Osteocyte (in vitro differentiated cells): ENCODE measurements at places on chromosomes 13 and 19.

DNA sequence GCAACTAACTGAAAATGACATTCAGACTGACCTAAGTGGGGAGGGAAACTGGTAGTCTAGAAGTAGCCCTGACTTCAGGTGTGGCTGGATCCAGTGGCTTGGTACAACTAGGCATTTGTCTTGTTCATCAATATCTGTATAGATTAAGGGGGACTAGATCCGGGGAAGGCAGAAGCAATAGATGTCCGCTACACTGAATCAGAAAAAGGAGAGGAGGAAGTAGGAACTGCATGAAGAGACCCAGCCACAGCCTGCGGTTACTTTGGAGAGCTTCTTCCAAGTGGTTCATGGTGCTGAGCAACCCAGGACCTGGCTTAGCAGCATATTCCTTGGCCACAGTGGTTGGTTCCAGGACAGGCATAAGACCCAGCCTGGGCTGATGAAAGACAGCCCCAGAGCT, 9.9 kb upstream of the PRODH2 start:
- no peak for DNase-seq

- DNase-seq: no peak
Measured at GRCh38 chr19:16370641-16371391, 46.2 kb downstream of the KLF2 start.

GRCh38 chr13:98111168-98112098, 31.5 kb upstream of the FARP1 start:
- no peak for DNase-seq

- no peak for DNase-seq
Measured at GRCh38 chr19:38304866-38305429, 897 bp downstream of the C19orf33 start.

GRCh38 chr19:2726160-2726855, 5.1 kb upstream of the DIRAS1 start:
- DNase-seq: no peak

DNA sequence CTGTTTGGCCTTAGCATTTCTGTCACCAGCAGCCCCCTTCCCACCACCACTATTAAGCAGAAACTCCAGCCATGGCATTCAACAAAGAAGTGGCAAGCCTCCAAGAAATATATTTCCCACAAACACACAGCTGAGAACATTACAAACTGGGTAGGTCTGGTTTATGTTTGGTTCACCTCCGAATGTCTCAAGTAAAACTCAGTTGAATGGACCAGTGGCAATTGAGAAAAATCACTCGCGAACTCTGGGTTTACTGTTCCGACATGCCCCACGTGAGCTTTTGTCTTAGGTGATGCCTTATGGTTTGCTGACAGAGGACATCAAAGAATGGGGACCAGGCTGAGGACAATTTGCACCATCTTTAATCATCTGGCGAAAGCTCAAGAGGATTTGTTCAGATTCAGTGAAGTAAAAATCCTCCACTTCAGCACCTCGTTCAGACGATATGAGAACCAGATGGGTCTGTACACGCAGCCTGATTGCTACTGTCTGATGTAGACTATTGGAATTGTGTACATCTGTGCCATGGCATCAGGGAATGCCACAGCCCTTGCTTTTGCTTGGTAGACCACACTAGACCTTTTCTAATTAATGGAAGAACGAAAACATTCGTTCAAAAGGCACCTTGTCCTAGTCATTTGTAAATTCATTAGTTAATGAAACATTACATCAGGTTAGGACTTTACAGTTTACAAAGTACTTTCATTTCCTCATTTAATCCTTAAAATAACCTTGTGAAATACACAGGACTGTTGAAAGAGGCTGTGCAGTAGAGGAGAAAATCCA, 59.4 kb downstream of the SLC10A2 start:
- DNase-seq: no peak

GRCh38 chr13:44406617-44407016, 33.0 kb downstream of the SERP2 start:
- no peak for DNase-seq

GRCh38 chr13:55577082-55577846, 1563.5 kb upstream of the PRR20A start:
- DNase-seq: no peak

DNA sequence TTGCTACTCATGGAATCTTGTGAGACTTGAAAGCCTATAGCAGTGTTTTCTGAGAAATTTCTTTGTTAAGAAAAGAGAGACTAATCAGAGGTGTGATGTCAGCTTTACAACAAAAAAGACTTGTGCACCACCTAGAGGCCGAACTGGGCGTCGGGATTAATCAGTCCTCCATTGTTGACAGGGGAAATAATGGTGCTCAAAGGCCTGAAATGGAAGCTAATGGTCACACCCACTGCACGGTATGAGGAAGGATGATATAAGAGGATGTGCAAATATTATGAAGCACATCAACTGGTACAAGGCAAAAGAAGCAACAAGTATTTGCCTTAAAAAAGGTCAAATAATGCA, 480.2 kb upstream of the MIR17HG start:
- DNase-seq: no peak

- DNase-seq: no peak
Measured at GRCh38 chr19:38323291-38323690, 3.6 kb downstream of the KCNK6 start.

DNA sequence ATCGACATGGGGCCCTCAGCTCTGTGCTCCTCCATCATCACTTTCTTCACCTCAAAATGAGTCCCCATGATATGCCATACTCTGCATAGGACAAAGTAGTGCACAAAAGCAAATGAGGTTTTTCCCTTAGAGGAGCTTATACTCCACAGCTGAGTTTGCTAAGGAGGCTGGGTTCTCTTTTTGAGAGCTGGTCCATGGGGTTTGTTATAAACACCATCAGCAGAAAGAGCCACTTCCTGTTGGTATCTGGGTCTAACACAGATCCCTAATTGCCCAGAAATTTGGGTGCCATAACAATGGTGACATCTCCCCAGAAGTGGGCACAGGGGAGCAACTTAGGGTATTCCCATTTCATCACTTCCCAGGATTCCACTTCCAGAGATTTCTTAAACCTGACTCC, 395.7 kb downstream of the FOXO1 start:
- DNase-seq: no peak

GRCh38 chr13:99956473-99957349, 14.9 kb downstream of the ZIC5 start:
- no peak for DNase-seq

- DNase-seq: no peak
Measured at GRCh38 chr13:97858161-97858560, 95.3 kb upstream of the IPO5 start.

- peak; percentile 92 for DNase-seq
Measured at GRCh38 chr19:2575734-2576481, 100.0 kb downstream of the GADD45B start.

DNA sequence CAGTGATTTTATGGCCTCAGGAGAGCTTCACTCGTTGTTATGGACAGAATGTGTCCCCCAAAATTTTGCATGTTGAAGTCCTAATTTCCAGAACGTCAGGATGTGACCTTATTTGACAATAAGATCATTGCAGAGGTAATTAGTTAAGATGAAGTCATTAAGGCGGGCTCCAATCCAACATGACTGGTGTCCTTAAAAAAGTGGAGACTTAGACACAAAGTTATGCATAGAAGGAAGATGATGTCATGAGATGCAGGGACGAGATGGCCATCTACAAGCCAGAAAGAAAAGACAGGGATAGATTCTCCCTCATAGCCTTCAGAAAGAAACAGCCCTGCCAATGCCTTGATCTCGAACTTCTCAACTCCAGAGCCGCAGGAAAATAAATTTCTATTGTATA, 25.8 kb upstream of the SPATA13 start:
- no peak for DNase-seq

GRCh38 chr13:34034411-34034810, 216.5 kb downstream of the RFC3 start:
- DNase-seq: no peak

DNA sequence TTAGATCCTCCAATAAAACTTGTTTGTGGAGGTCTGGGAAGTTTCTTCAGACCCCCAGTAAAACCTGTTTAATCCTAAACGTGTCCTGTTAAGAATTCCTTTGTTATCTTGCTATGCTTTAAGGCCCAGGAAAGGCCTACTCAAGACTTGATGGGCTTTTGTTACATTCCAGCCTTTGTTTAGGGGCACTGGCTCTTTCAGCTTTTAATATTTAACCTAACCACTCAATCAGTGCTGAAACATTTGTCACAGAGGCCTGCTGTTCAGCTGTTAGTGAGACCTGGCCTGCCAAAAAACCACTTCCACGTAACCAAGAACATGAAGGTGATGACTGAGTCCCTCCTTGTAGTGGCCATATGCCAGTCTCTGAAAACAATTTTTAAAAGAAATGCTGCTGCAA, 41.7 kb downstream of the PCDH17 start:
- DNase-seq: no peak

DNA sequence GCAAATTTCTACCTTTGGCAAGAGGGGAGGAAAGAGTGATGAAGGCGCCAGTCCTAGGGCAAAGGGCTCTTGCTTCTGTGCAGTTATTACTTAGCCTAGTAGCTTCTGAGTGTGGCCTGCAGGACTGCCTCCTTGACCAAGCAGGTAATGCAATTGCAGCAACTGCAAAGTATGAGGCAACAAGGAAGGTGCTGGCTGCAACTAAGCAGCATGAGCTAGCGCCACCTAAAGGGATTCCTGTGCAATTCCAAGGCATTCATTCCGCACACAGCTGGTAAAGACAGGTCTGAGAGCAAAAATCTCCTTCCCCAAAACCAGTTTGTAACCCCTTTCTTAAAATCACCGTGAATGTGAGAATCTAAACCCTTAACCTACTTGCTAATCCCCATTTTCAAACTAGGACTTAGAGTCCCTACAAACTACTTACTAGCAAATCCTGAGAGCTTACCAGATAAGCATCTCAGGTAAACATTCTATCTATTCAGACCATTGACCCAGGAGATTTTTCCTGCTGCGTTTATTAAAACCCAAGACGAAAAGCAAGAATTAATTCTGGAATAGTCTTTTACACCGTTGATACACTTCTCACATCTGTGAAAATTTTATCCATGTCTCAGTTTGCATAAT, 62.9 kb downstream of the DCT start:
- DNase-seq: no peak

DNA sequence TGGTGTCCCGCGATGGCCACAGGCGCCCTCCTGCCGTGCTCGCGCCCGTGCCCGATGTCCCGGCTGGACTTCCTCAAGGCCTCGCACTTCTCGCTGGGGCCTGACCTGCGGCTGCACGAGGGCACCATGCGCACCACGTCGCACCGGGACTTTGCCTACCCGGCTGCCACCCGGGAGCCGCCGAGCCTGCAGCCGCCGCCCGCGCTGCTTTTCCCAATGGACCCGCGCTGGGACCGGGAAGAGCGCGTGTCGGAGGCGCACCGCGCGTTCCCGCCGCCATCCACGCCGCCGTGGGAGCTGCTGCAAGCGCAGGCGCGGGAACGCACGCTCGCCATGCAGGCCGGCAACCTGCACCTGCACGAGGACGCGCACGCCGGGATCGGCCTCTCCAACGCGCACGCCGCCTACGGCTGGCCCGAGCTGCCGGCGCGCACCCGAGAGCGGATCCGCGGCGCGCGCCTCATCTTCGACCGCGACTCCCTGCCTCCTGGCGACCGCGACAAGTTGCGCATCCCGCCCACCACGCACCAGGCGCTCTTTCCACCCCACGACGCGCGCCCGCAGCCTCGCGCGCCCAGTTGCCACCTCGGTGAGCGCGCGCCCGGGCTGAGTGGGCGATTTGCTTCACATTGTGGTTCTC, 12.1 kb upstream of the PEX11G start:
- no peak for DNase-seq

- DNase-seq: no peak
Measured at GRCh38 chr19:23409392-23410048, 14.2 kb upstream of the ZNF91 start.

- DNase-seq: no peak
Measured at GRCh38 chr19:52492994-52493470, 34.4 kb upstream of the ZNF808 start.

DNA sequence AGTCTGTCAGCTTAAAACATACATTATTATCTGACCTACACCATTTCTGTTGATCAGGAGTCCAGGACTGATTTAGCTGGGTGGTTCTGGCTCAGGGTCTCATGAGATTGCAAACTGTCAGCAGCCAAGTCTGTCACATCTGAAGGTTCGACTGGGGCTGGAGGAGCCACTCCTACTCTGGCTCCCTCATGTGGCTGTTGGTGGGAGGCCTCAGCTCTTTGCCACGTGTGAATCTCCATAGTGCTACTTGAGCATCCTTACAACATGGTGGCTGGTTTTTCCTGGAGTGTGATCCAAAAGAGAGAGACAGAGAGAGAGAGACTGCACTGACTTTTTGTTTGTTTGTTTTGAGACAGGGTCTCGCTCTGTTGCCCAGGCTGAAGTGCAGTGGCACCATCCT, 63.6 kb upstream of the NFIC start:
- DNase-seq: no peak

- no peak for DNase-seq
Measured at GRCh38 chr19:20351244-20351643, 184.2 kb downstream of the ZNF486 start.

GRCh38 chr19:44675521-44675920, 4.2 kb downstream of the CEACAM19 start:
- DNase-seq: no peak

- no peak for DNase-seq
Measured at GRCh38 chr13:22141716-22142115, 470.8 kb downstream of the FGF9 start.

GRCh38 chr19:44846455-44847143, 502 bp downstream of the NECTIN2 start:
- DNase-seq: no peak

- DNase-seq: no peak
Measured at GRCh38 chr19:16033136-16033530, 43.2 kb upstream of the TPM4 start.

DNA sequence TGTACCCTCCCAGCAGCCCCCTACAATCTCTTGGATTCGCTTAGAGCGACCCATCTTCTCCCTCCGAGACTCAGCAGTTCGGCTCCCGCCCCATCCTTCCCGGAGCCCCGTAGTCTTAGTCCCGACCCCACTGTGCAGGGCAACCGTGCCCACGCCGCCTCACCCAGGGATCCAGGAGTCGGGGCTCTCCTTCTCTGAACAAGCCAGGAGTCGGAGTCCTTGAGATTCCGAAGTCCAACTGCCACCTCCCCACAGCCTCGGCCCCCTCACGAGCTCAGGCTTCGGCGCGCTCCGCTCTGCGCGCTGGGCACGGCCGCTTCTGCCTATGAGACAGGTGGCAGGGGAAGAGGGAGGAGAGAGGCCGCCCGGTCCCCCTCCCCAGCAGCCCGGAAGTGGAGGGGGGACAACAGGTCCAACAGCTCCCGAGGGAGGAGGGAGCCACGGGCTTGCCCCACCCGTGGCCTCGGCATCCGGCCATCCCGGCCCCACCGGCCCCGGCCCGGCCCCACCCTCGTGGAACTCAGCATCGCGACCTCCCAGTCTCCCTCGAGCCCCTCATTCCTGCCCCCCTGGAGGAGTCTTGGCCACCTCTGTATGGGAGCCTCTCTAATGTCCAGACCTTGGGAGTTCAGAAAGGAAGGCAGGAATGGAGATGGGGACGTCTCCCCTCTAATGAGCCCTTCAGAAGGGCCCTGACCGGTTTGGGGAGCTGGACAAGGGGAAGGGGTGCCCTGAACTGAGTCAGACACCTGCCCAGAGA, at the start of gene PHLDB3:
Gene PHLDB3 (minus strand): TSS at position 321 of the 760 bp plus-strand sequence. CDS start 628 bp downstream, outside the sequence.
- DNase-seq: no peak

GRCh38 chr13:75452564-75452963, 29.4 kb downstream of the TBC1D4 start:
- DNase-seq: no peak
